Stimulated activated CD8-positive, alpha-beta memory T cell treated with anti-CD3 and anti-CD28 coated beads, Interleukin-7, amount 100 ng/mL, for 48 hours (primary cell): ENCODE measurements at places on chromosomes 5 and 9.

GRCh38 chr5:19536387-19536786, 451.6 kb downstream of the CDH18 start:
- no peak for DNase-seq

- no peak for DNase-seq
Observed at GRCh38 chr5:145898171-145898570, 25.4 kb upstream of the GRXCR2 start.

- DNase-seq, result no peak
Observed at GRCh38 chr5:38591523-38591849, 35.0 kb upstream of the LIFR start.

DNA sequence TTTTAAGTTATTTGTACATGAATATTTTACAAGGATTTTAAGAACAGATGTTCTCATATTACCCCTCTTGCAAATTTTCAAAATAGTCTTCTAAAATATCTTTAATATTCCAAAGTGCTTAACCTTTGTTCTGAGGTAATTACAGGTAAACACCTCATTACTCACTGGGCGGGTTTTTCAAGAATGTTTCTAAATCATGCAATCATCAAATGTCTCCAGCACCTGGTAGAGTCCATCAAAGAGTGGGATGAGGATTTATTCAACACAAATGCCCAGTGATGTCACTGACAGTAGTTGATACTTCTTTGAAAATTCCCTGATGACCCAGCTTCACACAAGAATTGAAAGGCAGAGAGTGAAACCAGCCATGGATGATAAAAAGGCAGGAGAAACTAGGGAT, 114.4 kb downstream of the SEC61B start:
- no peak for DNase-seq

GRCh38 chr5:131475541-131475941, 159.5 kb downstream of the RAPGEF6 start:
- no peak for DNase-seq

- no peak for DNase-seq
Observed at GRCh38 chr5:6774721-6775204, 61.5 kb downstream of the TENT4A start.

GRCh38 chr5:108171759-108172158, 210.1 kb downstream of the FBXL17 start:
- DNase-seq, result no peak

GRCh38 chr5:103435136-103435889, 127.3 kb downstream of the NUDT12 start:
- no peak for DNase-seq

DNA sequence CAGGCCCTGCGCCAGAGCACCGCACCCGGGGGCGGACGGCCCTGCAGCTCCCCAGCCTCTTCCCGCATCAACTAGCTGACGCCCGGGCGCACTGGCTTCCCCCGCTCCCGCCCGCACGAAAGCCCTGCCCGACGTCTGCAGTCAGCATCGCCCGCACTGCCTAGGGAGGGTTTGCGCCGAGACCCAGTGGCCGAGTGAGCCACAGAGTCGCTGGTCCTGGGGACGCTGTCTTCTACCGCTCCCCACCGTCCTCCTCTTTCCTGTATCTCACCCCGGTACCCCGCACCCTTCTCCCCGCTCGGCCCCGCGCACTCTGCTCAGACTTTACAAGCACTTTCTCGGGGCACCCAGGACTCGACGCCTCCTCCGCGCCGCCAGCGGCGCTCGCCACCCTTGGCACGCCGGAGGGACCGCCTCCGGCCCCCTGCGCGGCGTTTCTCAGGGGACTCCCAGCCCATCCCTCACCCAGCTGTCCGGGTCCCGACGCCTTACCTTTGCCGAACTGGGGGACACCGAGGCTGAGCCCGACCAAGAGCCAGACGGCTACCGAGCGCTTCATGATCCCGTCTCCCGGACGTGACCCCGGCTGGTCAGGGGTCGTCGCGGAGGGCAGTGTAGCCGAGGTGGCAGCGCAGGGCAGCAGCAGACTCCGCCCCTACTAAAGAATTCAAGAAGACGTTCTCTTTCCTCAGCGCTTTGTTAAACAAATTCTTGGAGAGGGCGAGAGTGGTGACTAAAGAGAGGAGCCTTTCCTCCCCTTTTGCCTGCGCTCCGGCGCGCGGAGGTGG, 670 bp downstream of the EDIL3 start:
- no peak for DNase-seq

DNA sequence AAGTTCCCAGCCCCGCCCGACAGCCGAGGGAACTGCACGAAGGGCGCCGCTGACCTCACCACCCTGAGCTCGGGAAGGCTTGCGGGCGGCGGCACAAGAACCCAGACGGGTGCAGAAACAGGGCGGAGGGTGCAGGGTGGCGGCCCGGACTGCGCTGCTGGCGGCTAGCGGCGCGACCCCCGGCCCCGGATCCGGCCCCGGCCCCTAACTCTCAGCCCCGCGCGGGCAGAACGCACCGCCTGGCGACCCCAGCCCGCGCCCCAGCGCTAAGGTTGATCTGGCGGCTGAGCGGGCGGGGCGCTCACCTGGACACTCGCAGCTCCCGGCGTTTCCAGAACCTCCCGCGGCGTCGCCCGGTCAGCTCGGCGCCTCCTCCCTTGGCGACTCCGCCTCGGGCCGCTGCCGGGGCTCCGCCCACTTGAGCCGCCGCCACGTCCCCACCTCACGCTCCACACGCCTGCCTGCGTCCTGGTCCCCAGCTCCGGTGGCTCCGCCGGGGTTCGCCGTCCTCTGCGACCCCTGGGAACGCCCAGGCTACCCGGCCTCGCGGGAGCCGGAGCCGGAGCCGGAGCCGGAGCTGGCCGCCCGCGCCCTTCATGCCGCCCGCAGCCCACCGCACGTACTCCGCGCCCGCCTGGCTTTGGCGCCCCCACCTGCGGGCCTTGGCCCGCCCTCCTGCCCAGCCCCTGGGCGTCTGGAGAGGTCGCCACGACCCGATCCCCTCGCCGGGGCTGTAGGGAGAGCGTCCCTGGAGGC, at the start of gene P4HA2:
P4HA2 (minus strand) TSS at position 369 of the 756 bp plus-strand sequence. CDS start 9,227 bp downstream, outside the sequence.
- peak; percentile 39 for DNase-seq

DNA sequence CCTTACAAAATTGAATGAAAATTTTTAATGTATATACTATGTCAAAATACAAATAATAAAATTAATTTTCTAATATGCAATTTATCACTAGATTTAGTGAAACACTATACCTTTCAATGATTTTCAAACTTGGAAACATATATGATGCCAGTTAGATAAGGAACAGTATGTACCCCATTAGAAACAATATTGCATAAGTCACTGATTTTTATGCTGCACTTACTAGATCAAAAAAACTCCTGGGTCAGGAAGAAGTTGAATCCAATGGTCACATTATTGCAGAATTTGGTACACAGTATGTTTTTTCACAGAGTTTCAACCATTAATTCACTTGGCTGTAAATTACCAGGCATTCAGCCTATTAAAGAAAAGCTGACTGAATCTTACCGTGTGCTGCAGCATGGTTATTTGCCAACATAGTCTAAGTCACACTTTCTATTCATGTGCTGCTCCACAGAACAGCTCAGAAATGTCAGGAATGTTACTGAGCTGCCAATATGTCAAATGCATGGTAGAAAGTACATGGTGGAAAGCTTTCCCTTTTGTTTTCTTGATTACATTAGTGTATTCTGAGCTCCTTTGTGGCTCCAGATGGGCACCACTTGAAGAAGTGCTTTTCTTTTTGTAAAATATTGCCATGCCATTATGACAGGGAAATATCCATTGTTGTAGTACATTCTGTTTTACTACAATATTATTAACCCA, 9.9 kb upstream of the PRR16 start:
- no peak for DNase-seq

DNA sequence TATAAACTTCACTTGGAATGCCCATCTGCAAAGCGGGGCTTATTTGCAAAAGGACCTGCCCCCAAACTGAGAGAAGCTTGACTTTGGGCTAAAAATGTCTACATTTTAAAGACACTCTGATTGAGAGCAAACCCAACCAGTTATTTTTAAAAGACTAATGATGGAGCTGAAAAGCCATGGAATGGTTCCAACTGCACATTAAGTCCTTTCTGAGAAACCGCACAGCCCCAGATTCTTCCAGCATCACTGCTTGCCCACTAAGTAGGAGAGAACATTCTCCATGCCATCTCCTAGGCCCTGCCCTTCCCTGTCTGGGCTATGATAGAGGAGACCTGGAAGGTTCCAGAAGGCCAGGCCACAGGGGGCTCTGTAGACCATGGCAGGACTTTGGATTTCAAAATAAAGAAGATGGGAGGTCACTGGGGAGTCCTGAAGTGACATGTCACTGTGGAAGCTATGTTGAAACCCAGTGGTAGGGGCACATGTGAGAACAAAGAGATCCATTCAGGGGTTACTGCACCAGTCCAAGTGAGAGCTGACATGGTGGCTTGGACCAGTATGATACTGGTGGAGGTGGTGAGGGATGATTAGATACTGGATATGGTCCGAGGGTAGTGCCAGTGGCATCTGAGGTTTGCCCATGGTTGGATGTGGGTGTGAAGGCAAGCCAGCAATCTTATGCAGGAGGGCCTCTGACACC, 179.2 kb downstream of the DAB2IP start:
- DNase-seq, result no peak

GRCh38 chr5:134100283-134101091, 14.0 kb upstream of the TCF7 start:
- DNase-seq, result peak; percentile 86

- DNase-seq, result no peak
Observed at GRCh38 chr5:137695651-137696428, 40.0 kb downstream of the KLHL3 start.
